ENCODE measurements at places on chromosomes 3 and 15.

- DNase-seq = no peak
These were observed 9.9 kb downstream of the TBC1D2B start for GRCh38 chr15:78067328-78068228.

DNA sequence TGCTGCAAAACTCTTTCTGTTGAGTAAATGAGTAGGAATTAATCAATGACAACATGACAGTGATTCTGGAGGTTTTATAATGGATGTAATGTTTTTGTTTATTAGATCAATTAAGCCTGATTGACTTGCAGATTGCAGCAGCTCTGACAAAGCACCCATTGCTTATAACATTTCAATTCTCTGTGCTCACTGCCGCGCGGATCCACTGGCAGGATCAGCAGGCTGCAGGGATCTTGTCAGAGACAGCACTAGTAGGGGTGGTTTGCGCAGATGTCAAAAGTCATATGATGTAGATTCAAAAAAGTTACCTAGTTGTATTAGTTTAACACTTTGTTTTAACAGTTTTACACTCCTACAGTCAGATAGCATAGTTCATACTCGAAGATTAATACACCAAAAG is 93.4 kb downstream of the MBNL1 start:
- DNase-seq = no peak

DNA sequence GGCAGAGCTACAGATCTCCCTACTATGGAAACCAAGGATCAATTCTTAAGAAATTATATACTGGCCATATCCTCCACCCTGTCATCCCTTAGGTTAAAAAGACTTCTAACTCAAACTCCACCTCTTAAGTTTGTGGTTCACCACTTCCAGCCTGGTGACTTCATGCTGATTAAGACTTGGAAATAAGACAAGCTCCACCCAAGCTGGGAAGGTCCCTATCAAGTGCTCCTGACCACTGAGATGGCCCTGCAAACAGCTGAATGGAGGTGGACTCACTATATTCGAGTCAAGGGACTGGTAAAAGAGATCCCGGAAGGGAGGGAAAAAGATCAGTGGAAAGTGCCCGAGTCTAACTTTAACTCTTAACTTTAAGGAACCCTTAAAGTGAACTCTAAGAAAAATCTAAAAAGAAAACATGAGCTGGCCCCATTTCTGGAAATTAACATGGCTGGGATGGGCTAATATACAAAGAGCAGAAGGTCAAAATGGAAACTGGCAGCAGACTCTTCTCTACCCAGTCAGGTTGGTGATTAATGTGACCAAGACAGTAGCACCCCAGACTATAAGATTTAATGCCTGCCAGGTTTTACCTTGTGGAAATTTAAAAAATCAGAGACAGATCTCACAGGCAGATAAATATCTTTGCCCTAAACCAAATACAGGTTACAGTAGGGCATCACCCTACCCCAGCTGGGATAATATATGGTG is 43.9 kb downstream of the PPCDC start:
- no peak for DNase-seq

DNA sequence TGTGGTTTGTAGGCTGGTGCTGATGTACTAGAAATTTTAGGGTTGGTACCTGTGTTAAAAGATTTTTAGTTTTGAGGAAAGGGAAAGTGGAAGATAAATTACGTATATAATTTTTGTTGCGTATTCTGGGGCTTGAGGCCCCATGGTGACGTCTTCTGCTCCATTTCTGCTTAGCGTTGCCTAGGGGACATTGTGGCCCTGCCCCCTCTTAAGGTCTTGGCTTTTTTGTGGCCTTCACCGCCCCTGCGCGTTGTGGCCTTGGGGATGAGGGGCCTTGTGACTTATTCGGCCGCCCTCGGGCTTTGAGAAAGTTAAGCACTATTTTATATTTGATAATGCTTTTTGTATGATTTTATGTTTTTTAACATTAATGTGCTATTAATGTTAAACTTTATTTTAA is 182.0 kb downstream of the KLF13 start:
- no peak for DNase-seq

GRCh38 chr3:16462679-16463078 is 50.8 kb downstream of the RFTN1 start:
- DNase-seq = no peak

- no peak for DNase-seq
These were observed 735.0 kb downstream of the ROBO1 start for GRCh38 chr3:79032686-79033318.

DNA sequence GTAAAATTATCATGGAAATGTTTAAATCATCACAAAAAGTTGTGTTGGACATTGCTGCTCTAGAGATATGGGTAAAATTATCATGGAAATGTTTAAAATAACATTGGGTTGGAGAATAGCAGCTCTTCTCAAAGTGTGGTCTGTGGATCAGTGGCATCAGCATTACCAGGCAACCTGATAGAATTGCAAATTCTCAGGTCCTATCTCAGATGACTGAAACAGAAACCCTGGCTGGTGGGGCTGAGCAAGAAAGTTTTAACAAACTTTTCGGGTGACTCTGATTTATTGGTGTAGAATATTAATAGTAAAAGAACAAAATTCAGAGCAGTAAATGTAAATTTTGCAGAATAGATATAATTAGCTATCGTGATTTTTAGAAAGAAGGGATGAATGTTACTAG is 28.9 kb downstream of the NXPE3 start:
- DNase-seq = no peak

GRCh38 chr3:109112946-109113760 is 4.8 kb downstream of the MORC1 start:
- no peak for DNase-seq

- DNase-seq = no peak
These were observed 10.7 kb downstream of the CEP63 start for GRCh38 chr3:134496471-134497071.

GRCh38 chr3:54649551-54649950 is 278.3 kb downstream of the LRTM1 start:
- DNase-seq = no peak
